ENCODE measurements at places on chromosomes 2 and 18.

GRCh38 chr2:169415233-169415748 lies 53.0 kb upstream of the LRP2 start:
- DNase-seq, result no peak

GRCh38 chr2:228446734-228447133 lies 265.2 kb upstream of the SPHKAP start:
- no peak for DNase-seq

GRCh38 chr2:229686122-229686919 lies 28.0 kb downstream of the DNER start:
- DNase-seq, result no peak

DNA sequence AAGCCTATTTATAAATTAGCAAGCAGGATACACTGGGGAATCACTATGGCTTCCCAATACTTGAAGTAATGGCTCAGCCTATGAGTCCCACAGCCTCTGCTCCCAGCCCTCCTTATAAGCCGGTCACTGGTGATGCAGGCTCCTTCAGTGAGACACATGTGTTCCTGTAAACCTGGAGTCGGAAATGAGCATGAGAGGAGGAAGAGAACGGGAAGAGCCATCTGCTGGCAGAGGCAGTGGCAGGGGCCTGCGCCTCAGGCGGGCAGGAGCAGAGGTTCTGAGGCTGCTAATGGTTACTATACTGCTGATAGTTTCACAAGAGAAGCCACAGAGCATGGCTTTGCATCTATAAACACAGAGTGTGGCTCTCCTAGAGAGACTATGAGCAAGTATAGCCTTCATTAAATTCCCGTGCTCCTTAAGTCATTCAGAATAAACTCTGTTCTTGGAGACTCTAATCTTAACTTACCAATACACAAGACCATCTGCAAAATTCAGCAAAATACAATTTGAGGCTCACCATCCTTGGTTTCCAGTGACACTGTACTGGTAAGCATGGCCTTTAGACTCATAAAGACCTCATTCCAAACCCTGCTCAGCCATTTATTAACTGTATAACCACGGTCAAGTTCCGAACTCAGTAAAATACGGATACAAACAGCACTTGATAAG lies 63.3 kb downstream of the FBXO15 start:
- no peak for DNase-seq

DNA sequence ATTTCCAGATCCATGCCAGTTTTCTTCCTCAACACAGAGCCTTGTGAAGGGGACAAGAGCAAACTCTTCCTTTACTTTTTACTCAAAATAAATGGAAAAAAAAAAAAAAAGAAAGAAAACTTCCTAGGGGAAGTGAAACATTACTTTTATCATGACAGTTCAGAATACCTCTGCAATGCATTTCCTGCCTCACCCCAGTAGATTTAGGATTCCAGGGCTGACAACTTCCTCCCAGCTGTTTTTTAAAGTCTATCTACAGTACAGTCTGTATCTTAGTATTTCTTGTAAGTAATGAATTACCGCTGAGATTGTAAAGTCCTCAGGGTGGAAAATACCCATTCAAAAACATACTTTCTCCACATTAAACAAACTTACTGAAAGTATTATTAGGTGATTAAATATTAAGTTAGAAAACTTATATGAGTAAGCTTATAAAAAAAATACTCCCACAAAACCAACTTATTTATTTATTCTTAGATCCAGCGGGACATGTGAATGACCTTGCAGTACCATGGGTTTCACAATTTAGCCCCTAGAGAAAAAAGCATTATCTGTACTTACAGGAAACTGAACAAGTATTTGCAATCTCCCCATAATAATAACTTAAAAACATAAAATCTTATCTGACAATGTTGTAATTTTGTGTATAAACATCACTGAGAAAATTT lies 117.7 kb downstream of the RBMS1 start:
- no peak for DNase-seq

GRCh38 chr2:10255189-10256030 lies 47.3 kb upstream of the HPCAL1 start:
- DNase-seq, result no peak

DNA sequence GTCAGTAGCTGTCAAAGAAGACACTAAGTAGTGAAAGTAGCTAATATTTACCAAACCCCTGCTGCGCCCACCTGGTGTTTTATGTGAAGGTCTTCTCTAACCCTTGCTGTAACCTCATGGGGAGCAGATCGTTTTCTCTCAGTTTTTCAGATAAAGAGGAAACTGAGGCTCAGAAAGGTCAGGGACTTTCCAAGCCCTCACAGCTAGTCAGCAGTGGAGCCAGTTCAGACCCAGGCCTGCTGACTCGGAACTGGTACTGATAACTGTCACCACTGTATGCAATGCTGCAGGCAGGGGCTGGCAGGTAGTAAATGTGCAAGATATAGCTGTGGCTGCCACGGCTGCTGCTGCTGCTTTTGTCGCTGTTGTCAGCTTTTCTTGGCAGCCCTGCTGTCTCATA lies 69.1 kb downstream of the LRRFIP1 start:
- no peak for DNase-seq

GRCh38 chr2:13758412-13758811 lies 874.1 kb upstream of the LRATD1 start:
- no peak for DNase-seq
